ENCODE measurements at places on chromosomes 5 and 9.
A peak's percentile ranks its signal among the peaks of the same experiment; 100 is the strongest.

- DNase-seq: no peak
Observed at GRCh38 chr5:123546657-123547056, 34.7 kb downstream of the CSNK1G3 start.

DNA sequence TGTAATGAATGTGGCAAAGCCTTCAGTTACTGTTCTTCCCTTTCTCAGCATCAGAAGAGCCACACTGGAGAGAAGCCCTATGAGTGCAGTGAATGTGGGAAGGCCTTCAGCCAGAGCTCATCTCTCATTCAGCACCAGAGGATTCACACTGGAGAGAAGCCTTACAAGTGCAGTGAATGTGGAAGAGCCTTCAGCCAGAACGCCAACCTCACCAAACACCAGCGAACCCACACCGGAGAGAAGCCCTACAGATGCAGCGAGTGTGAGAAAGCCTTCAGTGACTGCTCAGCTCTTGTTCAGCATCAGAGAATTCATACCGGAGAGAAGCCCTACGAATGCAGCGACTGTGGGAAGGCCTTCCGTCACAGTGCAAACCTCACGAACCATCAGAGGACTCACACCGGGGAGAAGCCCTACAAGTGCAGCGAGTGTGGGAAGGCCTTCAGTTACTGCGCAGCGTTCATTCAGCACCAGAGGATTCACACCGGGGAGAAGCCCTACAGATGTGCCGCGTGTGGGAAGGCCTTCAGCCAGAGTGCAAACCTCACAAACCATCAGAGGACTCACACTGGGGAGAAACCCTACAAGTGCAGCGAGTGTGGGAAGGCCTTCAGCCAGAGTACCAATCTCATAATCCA, 6.8 kb downstream of the RPL12 start:
- DNase-seq: no peak

GRCh38 chr5:155773680-155774079, 553.3 kb upstream of the SGCD start:
- no peak for DNase-seq

DNA sequence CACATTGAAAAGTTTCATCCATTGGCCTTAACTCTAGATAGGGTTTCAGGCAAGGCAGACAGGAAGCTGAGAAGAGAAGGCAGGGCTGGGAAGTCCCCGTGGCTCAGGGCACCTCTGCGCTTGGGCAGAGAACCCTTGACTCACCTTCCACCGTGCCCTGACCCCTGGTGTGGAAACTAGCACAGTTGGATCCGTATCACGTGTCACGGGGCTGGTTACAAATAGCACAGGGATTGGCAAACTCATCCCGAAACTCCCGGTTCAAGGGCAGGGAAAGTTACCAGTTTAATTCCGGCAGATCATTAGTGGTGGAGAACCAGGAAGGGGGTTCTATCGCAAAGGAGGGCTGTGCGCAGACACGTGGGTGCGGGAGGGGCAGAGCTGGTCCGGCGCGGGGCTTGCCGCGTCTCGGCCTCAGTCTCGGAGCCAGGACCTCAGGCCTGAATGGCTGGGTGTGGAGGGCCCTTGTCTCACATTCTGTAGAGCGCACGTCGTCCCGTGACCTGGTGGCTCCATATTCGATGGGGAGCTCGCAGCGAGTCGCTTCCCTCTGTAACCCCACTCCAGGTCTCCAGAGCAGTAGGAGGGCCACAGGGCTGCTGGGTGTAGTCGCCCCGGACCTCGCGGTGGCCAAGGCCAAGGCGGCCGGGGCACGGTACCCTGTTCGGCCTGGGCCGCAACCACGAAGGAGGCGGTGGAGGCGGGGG, 771 bp upstream of the TMEM171 start:
- DNase-seq: no peak

GRCh38 chr5:88940713-88941112, 57.7 kb upstream of the MEF2C start:
- no peak for DNase-seq

DNA sequence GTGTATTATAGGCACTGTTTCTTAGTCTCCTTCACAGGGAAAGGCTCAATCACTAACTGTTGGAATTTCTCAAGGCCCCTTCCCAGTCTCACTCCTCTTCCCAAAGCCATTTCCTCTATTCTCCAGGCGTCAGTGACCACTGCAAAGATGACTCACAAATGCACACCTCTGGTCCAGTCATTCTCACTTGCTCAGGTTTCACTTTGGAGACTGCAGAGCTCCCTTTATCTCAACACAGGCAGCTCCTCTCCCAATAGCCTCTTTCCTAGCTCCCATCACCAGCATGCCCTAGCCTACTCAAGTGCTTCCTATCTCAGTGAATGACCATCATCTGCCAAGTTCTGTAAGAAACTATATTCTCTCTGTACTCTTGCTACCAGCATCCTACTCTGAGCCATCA, 323.6 kb downstream of the NTRK2 start:
- DNase-seq: no peak

GRCh38 chr5:94191604-94192003, 426.8 kb downstream of the KIAA0825 start:
- DNase-seq: no peak

GRCh38 chr5:97135868-97136267, 6.5 kb downstream of the LIX1 start:
- no peak for DNase-seq

- DNase-seq: no peak
Observed at GRCh38 chr5:142323480-142324135, 1.2 kb downstream of the SPRY4 start.

DNA sequence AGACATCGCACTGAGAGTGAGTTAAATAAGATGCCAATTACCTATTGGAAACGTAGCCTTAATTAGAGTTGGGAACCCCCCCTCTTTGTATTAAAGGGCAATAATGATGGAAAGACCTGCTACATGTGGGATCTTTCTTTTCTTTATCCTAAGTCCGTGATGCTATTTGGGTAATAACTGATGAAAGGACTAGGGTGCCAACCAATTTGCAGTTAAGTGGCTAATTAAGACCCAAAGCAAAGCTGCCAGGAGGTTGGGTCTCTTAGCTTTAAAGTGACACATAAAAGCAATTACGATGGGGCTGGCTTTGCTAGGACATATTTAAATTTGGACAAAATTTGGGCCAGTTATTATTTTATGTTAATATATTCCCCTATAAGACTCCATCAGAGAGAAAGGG, 728.8 kb downstream of the NR2F1-AS1 start:
- DNase-seq: no peak

DNA sequence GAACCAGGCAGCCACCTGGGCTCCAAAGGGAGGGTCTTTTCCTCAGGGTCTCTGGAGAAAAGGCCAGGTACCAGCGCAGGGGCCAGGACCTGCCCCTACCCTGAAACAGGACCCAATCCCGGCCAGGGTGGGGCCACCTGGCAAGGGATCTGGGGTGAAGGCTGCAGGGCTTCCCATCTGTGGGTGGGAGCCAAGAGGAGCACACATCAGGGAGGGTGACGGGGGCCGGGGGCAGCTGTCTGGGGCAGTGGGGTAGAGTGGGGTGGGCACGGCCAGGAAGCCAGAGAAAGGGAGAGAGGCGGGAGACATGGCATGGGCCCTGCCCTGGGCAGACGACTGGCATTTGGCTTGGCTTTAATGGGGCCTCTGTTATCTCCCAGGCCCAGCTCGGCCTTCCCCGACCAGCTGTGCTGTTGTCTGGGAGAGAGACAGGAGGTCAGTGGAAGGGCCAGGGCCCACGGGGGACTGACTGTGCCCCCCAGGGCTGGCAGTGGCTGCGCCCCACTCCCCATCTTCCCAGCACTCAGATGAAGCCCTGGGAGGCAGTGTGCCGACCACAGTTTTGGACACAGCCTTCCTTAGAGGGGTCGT, 57.2 kb upstream of the RNF130 start:
- no peak for DNase-seq

- DNase-seq: no peak
Observed at GRCh38 chr9:81598123-81598497, 91.2 kb downstream of the TLE1 start.

- no peak for DNase-seq
Observed at GRCh38 chr9:106312906-106313305, 550.1 kb upstream of the ZNF462 start.

DNA sequence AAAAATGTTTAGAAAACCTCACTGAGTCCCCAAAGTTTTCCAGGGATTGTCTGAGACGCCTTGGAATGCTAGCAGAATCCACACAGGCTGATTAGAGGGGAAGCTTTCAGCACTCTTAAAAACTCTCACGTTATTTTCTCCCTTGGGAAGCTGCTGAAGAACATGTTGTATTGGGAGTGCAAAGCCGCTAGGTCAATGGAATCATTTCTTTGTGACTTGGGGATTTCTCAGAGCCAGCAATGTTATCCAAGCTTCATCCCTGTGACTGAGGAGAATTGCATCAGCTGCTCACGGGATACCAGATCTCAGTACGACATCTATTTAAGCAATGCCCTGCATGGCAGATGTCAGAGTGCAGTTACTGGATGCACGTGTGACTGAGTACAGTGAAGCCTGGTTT, 426.4 kb upstream of the MPDZ start:
- peak; percentile 58 for DNase-seq

GRCh38 chr5:66639037-66639436, 42.8 kb downstream of the MAST4 start:
- no peak for DNase-seq

- DNase-seq: no peak
Observed at GRCh38 chr9:37818849-37819248, 18.3 kb downstream of the DCAF10 start.

GRCh38 chr5:141758310-141758998, 76.4 kb upstream of the ARAP3 start:
- DNase-seq: no peak

- DNase-seq: no peak
Observed at GRCh38 chr9:76191493-76191892, 202.7 kb downstream of the RFK start.

GRCh38 chr5:138770977-138771376, 17.8 kb downstream of the CTNNA1 start:
- no peak for DNase-seq

- DNase-seq: no peak
Observed at GRCh38 chr5:129120158-129120581, 25.6 kb downstream of the ISOC1 start.

DNA sequence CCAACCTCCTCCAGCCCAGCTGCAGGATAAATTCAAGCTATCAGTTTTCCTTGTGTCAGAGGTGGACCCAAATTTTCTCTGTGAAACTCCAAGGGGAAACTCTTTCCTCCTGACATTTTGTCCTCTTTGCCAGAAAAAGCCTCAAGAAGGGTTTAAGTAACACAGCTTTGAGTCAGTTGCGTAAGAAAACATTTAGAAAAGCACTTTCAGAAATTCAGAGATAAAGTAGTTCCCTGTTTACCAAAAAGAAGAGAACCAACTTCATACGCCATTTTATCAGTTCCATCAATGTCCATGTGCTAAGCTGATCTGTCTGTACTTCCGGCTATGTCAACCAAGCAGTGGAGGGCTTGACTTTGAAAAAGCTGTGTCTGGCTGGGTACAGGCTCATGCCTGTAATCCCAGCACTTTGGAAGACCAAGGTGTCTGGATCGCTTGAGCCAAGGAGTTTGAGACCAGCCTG, 19.9 kb upstream of the SUSD1 start:
- DNase-seq: no peak

- no peak for DNase-seq
Observed at GRCh38 chr5:16082053-16082452, 97.5 kb downstream of the MARCHF11 start.

DNA sequence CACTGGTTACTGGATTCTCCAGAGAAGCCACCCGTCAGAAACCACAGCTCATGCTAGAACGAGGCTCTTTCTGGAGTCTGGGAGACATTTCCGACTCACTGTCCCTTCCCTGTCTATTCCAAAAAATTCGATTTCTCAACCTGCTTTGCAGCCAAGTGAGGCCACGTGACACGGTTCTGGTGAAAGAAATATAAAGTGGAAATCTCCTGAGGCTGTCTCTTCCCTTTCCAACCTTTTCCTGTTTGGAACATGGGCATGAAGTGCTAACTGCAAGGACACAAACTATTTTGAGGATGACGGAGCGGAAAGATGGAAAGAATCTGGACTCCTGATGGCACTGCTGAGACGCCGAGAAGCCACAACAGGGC, 6.1 kb upstream of the PTGS1 start:
- no peak for DNase-seq

- DNase-seq: no peak
Observed at GRCh38 chr5:110803467-110804326, 64.9 kb downstream of the SLC25A46 start.

DNA sequence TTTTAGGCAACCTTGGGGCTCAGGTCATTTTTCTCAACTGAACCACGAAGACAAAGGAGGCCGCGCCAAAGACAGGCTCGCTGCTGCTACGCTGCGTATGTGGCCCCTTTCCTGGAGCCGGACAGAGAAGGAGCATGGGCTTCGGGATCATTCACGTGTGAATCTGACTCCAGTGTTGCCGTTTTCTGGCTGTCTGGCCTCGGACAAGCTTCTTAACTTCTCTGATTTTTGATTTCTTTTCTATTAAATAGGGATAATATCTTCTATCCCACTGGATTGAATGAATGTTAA, 50.8 kb upstream of the ZNF366 start:
- DNase-seq: no peak

DNA sequence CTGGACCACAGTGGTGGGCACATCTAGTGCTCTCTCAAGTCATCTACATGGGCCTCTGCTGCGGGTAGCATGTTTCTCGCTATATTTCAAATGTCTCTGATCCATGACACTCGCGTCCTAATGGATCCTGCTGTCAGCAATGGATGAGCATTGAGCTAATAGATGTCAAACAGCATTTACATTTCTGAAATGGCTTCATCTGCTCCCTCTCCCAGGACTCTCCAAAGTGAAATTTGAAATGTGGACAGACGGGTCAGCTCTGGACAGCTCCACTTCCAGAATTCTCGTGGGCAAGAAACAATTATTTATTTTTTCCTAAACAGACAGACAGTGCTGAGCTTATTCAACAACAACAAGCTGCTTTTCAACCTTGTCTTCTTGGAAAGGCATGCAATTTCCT, 58.1 kb downstream of the FSTL4 start:
- DNase-seq: no peak

DNA sequence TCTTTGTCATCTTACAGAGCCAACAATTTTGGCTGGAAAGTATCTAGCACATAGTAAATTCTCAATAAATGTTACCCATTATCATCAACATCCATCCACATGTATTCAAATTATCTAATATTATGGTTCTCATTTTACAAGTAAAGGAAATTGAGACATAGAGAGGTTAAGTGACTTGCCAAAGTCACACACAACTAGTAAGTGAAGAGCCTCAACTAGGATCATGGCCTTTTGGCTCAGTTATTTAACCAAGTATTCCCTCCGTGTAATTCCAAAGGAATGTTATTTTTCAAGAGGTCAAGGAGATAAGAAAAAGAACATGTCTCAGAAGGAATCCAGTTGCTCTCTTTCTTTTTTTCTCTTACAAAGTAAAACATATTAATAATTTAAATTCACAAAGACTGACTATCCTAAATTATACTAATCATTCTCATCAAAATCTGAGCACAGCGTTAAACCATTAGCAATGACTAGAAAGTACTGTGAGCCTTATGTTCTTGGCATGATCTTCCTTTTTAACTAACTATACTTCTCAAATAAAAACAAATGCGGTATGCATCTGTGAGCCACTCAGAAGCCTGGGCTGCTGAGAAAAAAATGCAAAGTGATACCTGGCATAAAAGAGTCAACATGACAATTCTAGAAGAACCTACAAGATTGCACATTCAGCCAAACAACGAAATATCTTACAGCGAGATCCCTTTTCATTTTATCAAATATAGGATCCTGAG, 350.9 kb downstream of the GLIS3 start:
- DNase-seq: no peak
